ENCODE measurements at places on chromosomes 3 and 15. TPM values are rescaled to one million over a fixed set of nuclear protein-coding genes. Genes with fewer than 3 reads are reported as not detected.
A peak's percentile ranks its signal among the peaks of the same experiment; 100 is the strongest.

STAC gene
- not detected for total RNA-seq

DNA sequence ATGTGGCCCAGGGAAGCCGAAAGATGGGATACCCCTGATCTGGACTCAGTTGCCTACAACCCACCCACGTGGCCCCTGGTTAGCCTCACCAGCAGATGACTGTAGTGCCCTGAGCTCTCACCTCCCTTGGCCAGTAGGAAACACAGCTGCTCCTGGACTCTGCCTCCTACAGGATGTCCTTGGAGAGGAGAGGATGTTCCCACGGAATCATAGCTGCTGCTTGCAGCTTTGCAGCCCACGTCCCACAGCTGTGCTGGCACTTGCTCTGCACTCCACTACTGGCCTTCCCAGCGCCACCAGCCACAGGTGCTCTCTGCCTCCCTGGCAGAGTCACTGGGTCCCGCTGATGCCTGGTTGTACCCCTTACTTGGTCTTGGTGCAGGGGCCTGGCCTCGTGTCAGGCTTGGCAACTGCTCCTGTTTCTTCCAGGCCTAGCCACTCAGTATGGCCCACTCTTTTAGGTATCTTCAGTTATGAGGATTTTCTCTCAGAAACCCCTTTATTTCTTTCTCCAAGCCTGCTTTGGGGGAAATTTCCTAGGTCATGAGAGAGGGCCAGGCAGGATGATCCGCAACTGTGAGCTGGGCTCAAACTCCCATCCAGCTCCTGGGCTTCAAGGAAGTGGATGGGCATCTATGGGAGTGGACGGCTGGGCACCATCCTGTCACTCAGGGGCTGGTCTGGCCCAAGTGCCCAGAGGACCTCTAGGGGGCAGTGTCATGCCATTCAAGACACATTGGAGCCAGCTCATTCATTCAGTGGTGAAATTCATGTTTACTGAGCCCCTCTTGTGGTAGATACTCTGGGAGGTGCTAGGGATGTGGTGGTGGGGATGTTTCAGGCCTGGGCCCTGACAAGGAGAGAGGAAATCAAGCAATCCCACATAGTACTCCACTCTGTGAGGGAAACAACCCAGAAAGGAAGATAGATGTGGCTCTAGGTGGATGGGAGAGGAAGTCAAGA, 16.2 kb upstream of the VILL start:
- peak; percentile 77 for DNase-seq
- no peak overlapping the region for H3K27ac ChIP-seq
- no peak overlapping the region for H3K4me3 ChIP-seq
- no peaks in the 10 kb centered on the region for H3K27me3 ChIP-seq

- H3K4me3 ChIP-seq = no peak overlapping the region
- no peaks in the 10 kb centered on the region for H3K36me3 ChIP-seq
- no peak for DNase-seq
- H3K27ac ChIP-seq = no peak overlapping the region
- peaks cover 1% of the 10 kb centered on the region for H3K27me3 ChIP-seq
Measured at GRCh38 chr3:143089965-143090364, 29.6 kb upstream of the CHST2 start.

GRCh38 chr3:11587766-11588165, 55.9 kb downstream of the VGLL4 start:
- peaks cover 34% of the 10 kb centered on the region for H3K4me1 ChIP-seq
- H3K36me3 ChIP-seq = no peaks in the 10 kb centered on the region
- DNase-seq = no peak
- no peaks in the 10 kb centered on the region for H3K27me3 ChIP-seq

- H3K27ac ChIP-seq = no peak overlapping the region
- DNase-seq = no peak
- no peaks in the 10 kb centered on the region for H3K4me1 ChIP-seq
- no peaks in the 10 kb centered on the region for H3K36me3 ChIP-seq
Measured at GRCh38 chr3:69932501-69932900, 67.0 kb upstream of the SAMMSON start.

PLA2G4D gene
- not detected for total RNA-seq

DNA sequence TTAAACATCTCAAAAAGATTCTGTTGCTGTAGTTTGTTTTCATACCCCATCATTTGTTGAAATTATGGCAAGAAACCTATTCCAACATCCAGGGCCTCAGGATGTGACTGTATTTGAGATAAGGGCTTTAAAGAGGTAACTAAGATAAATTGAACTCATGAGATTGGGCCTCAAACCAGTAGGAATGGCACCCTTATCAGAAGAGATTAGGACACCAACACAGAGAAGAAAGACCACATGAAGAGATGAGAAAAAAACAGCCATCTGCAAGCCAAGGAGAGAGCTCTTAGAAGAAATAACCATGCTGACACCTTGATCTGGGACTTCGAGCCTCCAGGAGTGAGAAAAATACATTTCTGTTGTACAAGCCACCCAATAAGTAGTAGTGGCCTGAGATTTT, 157.7 kb downstream of the CGGBP1 start:
- H3K36me3 ChIP-seq = no peaks in the 10 kb centered on the region
- H3K4me3 ChIP-seq = no peak overlapping the region
- no peak for DNase-seq
- H3K27me3 ChIP-seq = no peaks in the 10 kb centered on the region

- H3K4me1 ChIP-seq = no peaks in the 10 kb centered on the region
- H3K4me3 ChIP-seq = no peak overlapping the region
- DNase-seq = no peak
- no peak overlapping the region for H3K27ac ChIP-seq
Measured at GRCh38 chr3:20480786-20481365, 294.9 kb upstream of the SGO1 start.

GRCh38 chr3:102348904-102349303, 85.9 kb upstream of the ZPLD1 start:
- H3K4me3 ChIP-seq = no peak overlapping the region
- DNase-seq = no peak
- no peak overlapping the region for H3K27ac ChIP-seq
- no peaks in the 10 kb centered on the region for H3K4me1 ChIP-seq
- H3K36me3 ChIP-seq = no peaks in the 10 kb centered on the region

DNA sequence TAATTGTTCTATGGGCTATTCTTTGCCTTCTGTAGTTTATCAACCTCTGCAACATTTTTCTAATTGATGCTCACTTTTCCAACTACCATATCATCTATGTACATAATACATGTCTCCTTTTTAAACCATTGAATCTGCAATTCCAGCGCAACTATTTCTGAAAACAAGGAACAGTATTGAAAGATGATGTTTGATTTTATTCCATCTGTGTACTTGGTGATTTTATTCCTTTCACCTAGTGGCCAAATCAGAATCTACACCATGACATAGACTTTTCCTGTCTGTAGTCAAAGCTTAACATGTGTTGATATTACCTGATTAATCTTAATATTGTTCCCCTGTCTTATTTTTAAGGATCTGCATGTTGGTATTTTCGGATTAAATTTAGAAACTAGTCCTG, 13.0 kb downstream of the NKTR start:
- H3K4me1 ChIP-seq = peaks cover 72% of the 10 kb centered on the region
- peak overlapping the region; percentile 2 for H3K27ac ChIP-seq
- H3K4me3 ChIP-seq = no peak overlapping the region
- peaks cover 15% of the 10 kb centered on the region for H3K36me3 ChIP-seq

GRCh38 chr3:127275287-127275781, 12.5 kb downstream of the PRR20G start:
- H3K4me1 ChIP-seq = no peaks in the 10 kb centered on the region
- no peak for DNase-seq
- H3K36me3 ChIP-seq = no peaks in the 10 kb centered on the region
- peaks cover 10% of the 10 kb centered on the region for H3K27me3 ChIP-seq
- no peak overlapping the region for H3K4me3 ChIP-seq

- no peak for DNase-seq
- peaks cover 51% of the 10 kb centered on the region for H3K4me1 ChIP-seq
- no peaks in the 10 kb centered on the region for H3K27me3 ChIP-seq
- peaks cover 38% of the 10 kb centered on the region for H3K36me3 ChIP-seq
- H3K4me3 ChIP-seq = no peak overlapping the region
Measured at GRCh38 chr3:45986303-45986982, 9.2 kb downstream of the FYCO1 start.

All from activated CD4-positive, alpha-beta memory T cell treated with anti-CD3 and anti-CD28 coated beads for 36 hours (primary cell).